ENCODE measurements at places on chromosomes 13 and 19. TPM values are rescaled to one million over a fixed set of nuclear protein-coding genes. Genes with fewer than 3 reads are reported as not detected.

Gene CEACAM19
- total RNA-seq, result 6.5 TPM

Gene UNC13A
- 2.0 TPM for total RNA-seq

Gene RNF17
- not detected for total RNA-seq

Gene ZNF763
- 1.1 TPM for total RNA-seq

Gene ANKRD24
- 0.47 TPM for total RNA-seq

Gene AP1M2
- not detected for total RNA-seq

Gene WDR62
- 6.0 TPM for total RNA-seq

Gene ZNF726
- total RNA-seq, result 0.67 TPM

Gene RNF225
- total RNA-seq, result not detected

Gene CGB2
- total RNA-seq, result not detected
